AG04450 (cell line): ENCODE measurements at places on chromosomes 1 and 21. TPM values are rescaled to one million over a fixed set of nuclear protein-coding genes. Genes with fewer than 3 reads are reported as not detected.

The HMGCS2 gene
- not detected in 2 replicates for polyA plus RNA-seq

The TNFRSF9 gene
- polyA plus RNA-seq, result 0.91 and 0.94 TPM in 2 replicates

The S100A7 gene
- polyA plus RNA-seq, result not detected in 2 replicates

The EFCAB7 gene
- 3.9 and 6.0 TPM in 2 replicates for polyA plus RNA-seq

The GNG4 gene
- 0.19 and 0.33 TPM in 2 replicates for polyA plus RNA-seq

The DNTTIP2 gene
- polyA plus RNA-seq, result 27.4 and 31.6 TPM in 2 replicates

The C8B gene
- not detected in 2 replicates for polyA plus RNA-seq

The NHLH2 gene
- polyA plus RNA-seq, result not detected in 2 replicates

The CHIT1 gene
- polyA plus RNA-seq, result not detected in 2 replicates

The OLFML2B gene
- polyA plus RNA-seq, result 0.68 and 1.2 TPM in 2 replicates

The ANGPTL7 gene
- polyA plus RNA-seq, result not detected in 2 replicates

DNA sequence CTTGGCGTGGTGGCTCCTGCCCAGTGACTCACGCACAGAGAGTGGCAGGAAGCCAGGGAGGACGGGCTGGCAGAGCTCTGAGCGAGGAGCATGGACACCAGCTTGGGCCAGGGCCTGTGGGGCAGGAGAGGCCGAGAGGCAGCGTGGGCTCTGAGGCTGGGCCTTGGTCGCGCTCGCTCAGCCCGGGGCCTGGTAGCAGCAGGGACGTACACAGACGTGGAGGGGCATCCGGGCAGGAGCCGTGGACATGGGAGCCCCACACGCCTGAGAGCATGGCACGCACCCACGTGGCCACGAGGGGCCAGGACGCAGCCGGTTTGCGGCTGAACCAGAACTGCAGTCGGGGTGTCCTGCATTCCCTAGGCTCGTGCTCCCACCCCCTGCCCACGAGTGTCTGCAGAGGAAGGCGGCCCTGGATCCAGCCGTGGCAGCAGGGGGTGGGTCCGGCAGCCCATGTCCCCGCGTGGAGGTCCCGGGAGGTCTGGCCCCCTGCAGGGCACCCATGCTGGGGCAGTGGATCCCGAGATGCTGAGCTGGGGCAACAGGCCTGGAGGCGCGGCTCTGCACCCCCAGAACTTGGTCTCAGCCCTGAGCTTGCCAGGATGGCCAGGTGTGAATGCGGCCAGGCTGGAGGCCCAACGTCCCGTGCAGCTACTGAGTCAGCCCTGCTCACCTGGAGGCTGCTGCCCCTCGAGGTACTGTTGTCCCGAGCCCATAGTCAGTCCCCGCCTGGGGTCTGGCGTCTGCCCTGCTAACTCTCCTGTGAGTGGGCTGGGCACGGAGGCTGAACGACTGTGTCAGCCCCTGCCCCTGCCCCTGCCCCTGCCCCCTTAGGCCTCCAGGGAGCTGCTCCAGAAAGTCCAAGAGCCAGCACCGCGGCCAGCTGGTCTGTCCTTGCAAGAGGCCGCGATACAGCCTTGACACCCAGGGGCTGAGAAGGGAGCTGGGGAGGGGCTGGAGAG lies 61.6 kb downstream of the SLX9 start:
- DNase-seq, result peak; percentile 36

DNA sequence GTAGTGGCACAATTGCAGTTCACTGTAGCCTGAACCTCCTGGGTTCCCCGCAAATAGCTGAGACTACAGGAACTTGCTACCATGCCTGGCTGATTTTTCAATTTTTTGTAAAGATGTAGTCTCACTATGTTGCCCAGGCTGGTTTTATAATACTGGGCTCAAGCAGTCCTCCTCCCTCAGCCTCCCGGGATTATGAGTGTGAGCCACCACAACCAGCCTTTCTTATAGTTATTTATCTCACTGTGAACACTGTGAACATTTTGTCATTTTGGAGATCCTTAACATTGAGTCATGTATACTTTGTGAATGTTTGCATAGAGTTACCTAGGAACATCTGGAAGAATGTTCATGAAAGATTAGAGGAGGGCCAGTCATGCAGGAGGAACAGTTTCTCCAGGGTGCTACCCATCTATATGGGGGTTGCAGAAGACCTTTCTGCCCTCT lies 127.1 kb upstream of the CACYBP start:
- no peak for DNase-seq

GRCh38 chr21:26961698-26962097 lies 5.2 kb downstream of the ADAMTS5 start:
- DNase-seq, result no peak

GRCh38 chr1:230495891-230496385 lies 69.8 kb upstream of the PGBD5 start:
- DNase-seq, result no peak

- no peak for DNase-seq
These were observed 83.5 kb upstream of the VANGL1 start for GRCh38 chr1:115558275-115558674.

GRCh38 chr1:182493063-182493462 lies 43.1 kb downstream of the RGSL1 start:
- no peak for DNase-seq

GRCh38 chr1:204319027-204319426 lies 40.7 kb downstream of the PLEKHA6 start:
- no peak for DNase-seq

DNA sequence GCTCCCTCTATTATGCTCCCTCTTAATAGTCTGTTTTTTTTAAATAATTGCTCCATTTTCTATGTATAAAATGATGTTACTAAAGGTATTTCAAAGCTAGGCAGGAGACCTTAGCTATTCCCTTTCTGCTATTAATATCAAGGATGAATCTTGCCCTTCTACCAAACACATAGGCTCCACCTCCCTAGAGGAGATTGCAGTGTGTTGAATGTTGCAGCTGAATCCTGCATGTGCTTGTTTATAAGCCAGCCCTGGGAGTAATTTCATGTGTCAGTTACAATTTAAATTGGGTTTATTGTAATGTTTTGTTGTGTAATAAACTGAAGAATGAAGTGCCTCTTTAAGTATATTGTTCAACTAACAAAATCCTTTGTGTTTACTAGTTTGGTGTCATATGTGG lies 66.0 kb downstream of the TMEM200B start:
- DNase-seq, result no peak

DNA sequence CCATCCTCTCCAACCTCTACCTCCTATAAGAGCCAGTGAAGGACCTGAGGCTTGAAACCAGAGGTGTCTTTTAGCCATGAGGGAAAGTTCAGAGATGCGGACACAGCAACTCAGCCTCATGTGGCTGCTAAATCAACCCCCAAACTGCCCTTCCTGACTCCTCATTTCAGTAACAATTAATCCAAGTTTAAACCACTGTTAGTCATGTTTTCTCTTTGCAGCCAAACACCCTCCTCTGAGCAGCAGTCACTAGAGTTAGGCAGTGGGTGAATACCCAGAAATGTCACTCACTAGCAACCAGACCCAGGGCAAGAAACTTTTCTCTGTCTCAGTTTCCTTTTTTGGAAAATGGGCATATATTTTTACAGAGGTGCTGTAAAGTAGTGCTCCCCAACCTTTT lies 71.2 kb downstream of the KCNJ15 start:
- DNase-seq, result no peak

DNA sequence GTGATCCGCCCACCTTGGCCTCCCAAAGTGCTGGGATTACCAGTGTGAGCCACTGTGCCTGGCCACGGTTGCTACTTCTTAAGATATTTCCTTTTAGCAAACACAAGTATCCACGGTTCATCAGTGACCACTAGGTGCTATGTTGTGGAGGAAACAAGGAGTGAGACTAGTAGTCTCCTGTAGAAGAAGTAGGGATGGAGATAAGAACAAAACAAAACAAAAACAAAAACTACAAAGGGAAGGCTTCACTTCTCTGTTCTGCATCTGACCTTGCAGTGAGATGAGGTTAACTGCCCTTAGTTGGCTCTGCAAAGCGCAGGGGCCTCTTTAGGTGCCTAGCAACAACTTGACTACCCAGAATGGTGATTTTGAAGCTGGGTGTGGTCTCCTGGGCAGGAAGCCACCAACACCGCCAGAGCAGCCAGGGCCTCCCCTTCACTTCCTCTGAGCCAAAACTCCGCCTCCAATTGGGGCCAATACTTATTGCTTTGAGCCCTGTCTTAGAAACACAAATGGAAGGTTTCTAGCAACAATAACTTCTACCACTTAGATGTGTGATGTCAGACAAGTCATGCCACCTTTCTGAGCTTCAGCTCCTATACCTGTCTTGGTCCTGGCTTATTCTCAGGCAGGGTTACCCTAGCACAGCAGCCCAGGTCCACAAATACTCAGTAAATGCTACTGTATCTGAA lies 12.8 kb upstream of the CDC42 start:
- no peak for DNase-seq

DNA sequence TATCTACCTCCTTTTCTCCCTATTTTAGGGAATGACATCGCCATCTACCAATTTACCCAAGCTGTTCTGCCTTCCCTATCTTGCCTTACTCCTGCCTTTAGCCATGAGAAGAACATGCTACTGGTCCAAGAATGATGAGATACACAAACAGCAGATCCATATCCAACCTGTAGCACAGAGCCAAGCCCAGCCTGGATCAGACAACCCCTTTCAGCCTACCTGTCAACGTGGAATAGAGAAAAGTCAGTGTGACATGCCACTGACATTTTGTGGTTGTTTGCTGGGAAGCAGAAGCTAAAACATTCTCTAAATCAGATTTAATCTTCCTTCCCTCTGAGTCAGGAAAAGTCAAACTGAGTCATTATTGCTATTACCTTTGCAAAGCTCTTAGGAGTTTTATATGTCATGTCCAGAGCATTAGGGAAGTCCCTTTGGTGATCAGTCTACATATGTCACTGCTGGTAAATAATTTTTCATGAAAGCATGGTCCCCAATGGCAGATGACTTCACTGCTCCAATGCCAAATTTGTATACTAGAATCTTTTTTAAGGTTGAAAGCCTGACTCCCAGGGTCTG lies 143.1 kb downstream of the TPR start:
- DNase-seq, result no peak

- DNase-seq, result no peak
These were observed 343.2 kb downstream of the OLFM3 start for GRCh38 chr1:101653482-101653946.

DNA sequence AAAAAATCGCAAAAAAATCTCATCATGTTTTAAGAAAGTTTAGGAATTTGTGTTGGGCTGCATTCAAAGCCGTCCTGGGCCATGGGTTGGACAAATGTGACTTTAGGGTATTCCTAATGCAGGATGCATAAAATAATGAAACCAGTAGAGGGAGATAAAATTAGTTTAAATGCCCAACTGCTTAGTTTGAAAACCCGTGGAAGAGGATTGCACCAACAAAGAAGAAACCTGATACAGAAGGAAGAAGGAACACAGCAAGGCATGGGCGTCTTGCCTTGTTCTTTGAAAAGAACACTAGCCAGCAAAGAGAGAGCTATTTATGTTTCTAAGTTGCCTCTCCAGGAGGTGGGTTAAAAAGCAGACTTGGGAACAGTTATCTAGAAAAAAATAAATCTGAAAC lies 37.9 kb downstream of the WDR3 start:
- peak; percentile 15 for DNase-seq

DNA sequence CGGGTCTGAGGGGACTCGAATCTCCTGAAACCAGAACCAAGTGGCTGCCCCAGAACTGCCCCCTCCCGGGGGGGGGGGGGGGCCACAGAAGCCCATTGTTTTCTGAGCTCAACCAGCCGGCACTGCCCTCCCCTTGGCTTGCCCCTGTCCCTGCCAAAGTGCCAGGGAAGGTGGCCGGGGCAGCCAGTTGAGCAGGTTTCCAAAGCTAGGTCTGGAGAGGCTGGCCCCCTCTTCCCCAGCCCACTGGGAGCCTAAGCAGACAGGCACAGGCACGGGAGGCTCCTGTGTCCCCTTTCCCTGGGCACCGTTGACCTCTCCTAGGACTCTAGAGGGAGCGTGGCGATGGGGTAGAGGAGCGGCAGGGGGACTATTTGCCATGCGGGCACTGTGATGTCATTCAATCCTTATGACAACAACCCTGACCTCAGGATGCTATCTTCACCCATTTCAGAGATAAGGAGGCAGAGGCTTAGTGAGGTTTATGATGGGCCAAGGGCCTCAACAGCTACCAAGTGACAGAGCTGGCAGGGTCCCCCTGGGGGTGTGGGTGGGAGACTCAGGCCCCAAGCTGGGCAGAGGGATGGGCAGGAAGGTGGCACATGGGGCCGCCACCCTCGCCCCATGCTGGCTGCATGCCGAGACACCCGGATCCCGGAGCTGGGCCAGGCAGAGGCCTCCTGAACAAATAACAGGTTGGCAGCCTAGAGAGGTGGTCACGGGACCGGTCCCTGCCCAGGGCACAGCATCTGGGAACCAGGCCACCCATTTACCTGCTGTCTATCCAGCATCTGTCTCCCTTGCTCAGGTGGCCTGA lies 35.0 kb downstream of the RAP1GAP start:
- DNase-seq, result no peak

- peak; percentile 33 for DNase-seq
These were observed 47.4 kb upstream of the LBR start for GRCh38 chr1:225474986-225475820.

- peak; percentile 69 for DNase-seq
These were observed 55.8 kb downstream of the SLC45A1 start for GRCh38 chr1:8373581-8374241.

GRCh38 chr1:180112984-180113647 lies 41.6 kb upstream of the QSOX1 start:
- DNase-seq, result no peak

DNA sequence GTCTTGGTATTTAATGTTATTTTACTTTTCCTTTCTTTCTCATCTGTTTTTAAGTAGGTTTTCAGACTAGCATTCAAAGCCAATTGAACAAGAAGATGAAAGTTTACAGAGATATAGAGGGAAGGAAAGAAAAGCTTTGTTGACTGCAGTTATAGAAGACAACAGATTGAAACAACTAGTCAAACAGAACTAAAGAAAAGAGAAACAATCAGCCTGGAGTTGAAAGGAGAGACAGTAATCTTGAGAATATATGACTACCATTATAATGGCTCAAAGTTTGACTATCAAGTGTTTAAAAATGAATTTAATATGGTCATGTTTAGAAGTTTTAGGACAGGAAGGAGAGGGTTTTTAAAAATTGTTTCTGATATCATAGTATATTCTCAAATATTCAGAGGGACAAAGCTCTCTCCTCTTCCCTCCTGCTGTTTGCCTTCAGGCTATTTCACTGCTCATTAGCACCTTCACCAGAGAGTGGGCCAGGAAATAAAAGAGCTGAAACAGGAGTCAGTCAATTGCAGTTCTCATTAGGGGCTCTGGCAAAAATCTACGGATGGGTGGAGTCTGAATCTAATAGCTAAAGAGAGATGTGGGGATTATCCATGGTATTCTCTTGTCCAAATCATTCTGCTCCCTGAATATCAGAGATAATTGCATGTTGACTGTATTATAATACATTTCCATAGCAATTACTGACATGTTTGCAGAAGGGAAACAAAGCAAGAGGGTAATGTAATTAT lies 577.8 kb downstream of the BRINP3 start:
- no peak for DNase-seq
